Suppressor macrophage treated with lipopolysaccharide for 1 hour (primary cell): ENCODE measurements at places on chromosomes 7 and 10.

GRCh38 chr7:134757938-134758337, 21.5 kb upstream of the CALD1 start:
- DNase-seq: no peak

- no peak for DNase-seq
Observed at GRCh38 chr10:75266945-75267344, 31.2 kb upstream of the COMTD1 start.

DNA sequence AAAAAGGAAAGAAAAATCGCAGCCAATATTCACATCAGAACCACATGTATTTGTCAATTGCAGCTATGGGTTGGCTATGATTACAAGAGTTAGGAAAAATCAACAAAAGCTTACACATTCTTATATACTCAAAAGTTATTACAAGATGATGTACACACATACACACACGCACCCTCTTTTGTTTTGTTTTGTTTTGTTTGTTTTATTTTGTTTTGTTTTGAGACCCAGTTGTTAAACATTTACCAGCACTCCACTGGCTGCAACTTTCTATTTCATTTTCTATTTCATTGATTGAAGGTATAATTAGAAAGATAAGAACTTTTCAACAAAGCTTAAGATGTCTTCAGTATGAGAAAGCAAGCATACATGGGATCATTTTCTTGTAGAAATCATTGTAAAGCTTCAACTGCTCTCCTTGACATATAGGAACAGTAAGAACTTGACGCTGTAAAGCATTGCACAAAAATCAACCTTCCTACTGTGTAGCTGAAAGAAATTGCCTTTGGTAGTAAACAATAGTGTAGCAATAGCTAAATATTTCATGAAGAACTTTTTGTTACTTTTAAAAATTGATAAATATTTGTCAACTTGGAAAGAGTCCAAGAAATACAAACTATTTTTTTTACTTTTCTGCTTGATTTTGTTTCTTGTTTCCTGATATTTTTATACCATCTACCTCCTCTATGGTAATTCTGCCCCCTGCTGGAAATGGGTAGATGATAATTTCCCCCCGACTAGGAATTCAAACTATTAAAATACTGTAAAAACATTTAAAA, 205.9 kb downstream of the MBL2 start:
- peak; percentile 16 for DNase-seq

- peak; percentile 100 for DNase-seq
Observed at GRCh38 chr7:102425639-102426267, 7.6 kb upstream of the ORAI2 start.

- peak; percentile 63 for DNase-seq
Observed at GRCh38 chr10:102752934-102753664, 9.4 kb downstream of the WBP1L start.

DNA sequence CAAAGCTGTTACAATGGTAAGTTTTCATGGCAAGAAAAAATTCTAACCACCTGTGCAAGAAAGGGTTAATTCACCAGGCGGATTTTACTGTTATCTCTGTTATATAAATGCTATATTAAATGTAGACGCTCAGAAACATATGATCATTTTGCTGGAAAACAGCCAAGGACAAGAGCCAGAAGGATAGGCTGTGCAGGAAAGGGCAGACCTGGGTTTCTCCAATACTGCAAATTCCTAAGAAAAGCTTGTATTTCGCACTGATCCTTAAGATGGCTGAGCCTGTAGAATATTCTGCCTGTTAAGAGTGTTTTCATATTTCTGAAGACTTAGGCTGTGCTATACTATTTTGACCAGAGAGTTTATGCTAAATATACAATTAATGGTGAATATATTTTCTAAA, 564.1 kb upstream of the KCND2 start:
- no peak for DNase-seq

DNA sequence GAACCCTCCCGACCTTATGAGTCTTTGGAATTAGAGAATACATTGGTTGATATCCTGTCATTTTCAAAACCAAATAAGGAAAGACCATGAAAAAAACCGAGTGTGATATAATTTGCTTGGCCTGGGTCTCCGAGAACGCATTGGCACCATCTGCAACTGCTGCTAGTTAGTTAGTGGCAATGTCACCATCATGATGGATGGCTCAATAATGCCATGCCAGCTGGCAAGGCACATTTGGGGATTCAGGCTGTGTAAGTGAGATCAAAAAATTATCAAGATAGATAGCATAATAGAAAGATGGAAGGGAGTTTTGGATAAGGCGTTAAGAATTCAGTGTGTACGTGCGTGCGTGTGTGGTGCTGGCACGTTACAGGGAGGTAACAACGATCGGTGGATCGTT, 134.7 kb upstream of the TCERG1L start:
- no peak for DNase-seq

DNA sequence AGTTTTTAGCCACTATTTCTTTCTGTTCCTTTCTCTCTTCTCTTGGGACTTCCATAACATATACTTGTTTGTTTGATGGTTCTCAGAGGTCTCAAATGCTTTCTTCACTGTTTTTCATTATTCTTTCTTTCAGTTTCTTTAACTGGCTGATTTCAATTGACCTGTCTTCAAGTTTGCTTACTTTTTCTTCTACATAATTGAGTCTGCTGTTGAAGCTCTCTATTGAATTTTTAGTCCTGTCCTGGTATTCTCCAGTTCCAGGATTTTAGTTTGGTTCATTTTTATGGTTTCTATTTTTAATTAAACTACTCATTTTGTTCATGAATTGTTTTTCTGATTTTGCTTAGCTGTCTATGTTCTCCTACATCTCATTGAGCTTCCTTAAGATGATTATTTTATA, 1305.3 kb upstream of the CELF2 start:
- no peak for DNase-seq

DNA sequence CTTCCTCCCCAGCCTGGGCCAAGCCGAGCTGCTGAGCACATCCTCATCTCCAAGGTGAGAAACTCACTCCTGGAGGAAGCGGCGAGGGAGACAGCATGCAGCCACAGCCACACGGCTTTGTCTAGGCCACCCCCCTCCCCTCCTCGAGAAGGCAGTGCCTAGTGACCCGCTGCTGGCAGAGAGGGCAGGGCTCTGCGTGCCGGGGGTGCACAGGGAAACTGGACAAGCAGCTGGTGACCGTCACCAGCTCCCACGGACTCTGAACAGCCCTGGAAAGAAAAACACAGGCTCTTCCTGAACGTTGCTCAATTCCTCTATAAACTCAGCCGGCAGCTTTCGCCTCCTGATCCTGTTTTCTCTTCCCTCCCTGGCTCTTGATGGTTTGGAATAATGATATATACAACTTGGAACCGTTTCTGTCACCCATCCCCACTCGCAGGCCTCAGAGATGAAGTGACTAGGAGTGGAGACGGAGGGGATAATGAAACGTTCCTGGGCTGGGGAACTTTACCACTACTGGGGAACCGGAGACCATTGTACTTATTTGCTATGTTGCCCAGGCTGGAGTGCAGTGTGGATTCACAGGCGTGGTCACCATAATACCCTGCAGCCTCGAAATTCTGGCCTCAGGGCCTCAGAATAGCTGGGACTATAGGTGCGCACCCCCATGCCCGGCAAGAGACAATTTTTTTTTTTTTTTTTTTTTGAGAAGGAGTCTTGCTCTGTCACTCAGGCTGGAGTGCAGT, 19.3 kb downstream of the PAPOLB start:
- DNase-seq: no peak

DNA sequence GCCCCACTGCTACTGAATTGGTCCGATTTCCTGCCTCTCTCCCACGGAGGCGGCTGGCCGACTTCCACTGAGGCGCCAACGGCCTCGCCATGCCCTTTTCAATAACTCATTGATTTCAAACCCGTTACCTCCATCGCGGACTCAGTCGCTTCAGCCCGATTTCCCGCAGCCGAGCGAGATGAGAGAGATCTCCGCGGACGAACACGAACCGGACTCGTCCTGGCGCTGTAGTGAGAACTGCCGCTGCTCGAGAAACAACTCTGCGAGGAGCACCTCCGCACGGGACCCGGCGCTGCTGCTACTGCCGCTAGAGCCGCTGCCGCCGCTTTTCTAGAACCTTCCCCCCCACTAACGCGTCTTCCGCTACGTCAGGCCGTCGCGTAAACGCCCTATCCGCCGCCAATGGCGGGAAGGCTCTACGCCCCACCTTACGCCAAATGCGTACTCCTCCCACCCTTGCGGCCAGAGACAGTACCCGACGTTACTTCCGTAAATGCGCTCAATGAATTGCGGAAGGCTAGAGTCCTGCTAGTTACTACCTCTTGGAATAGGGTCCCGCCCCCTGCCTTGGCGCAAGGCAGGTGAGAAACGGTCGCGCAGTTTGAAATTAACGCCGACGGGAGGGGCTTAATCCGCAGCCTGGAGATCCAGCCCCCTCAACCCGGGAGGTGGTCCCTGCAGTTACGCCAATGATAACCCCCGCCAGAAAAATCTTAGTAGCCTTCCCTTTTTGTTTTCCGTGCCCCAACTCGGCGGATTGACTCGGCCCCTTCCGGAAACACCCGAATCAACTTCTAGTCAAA, at the start of gene HNRNPA2B1:
HNRNPA2B1 (minus strand) TSS at position 303 of the 803 bp plus-strand sequence; CDS start at position 134, 169 bp downstream.
- peak; percentile 99 for DNase-seq

DNA sequence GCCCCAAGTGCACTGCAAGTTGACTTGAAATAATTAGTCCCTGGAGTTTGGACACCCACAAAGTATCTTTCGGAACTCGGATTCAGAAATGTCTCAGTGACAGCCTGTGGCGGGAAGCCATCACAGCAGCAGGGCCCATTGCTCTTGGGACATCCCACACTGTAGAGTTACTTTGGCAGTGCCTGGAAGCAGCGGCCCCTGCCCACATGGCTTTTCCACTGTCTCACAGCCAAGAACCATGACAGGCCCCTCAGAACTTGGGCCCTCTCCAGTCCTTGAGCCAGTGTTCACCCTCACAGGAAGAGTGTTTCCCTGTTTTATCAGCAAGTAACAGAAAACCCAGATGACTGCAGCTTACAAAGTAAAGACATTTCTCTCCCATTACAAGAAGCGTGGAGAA, 477.0 kb upstream of the GALNT17 start:
- no peak for DNase-seq

- DNase-seq: no peak
Observed at GRCh38 chr10:37667736-37668135, 189.7 kb downstream of the ZNF248 start.

DNA sequence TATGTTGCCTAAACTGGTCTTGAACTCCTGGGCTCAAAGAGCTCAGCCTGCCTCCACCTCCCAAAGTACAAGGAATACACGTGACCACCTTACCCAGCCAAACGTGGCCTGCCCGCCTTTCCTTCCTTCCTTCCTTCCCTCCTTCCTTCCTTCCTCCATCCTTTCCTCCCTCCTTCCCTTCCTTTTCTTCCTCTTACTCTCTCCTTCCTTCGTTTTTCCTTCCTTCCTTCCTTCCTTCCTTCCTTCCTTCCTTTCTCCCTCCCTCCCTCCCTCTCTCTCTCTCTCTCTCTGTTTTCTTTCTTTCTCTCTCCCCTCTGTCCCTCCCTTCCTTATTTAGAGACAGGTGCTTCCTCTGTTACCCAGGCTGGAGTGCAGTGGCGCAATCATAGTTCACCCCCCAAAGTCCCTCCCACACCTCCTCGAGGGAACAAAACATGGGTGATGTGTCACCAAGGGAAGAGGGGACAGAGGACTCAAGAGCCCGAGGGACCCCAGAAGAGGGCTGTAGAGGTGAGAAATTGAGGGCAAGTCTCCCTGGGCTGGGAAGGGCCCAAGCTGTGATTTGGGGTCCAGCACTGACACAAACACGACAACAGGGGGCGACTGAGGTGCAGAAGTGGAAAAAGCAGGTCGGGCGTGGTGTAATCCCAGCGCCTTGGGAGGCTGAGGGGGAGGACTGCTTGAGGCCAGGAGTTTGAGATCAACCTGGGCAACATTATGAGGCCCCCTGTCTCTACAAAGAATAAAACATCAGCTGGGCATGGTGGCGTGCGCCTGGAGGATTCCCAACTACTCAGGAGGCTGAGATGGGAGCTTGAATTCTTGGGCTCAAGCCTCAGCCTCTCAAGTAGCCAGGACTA, 28.1 kb downstream of the EPHB4 start:
- peak; percentile 80 for DNase-seq
